ENCODE measurements at places on chromosomes 6 and 20.

- DNase-seq: no peak
These were observed 515.7 kb downstream of the NKAIN2 start for GRCh38 chr6:124319410-124319809.

- no peak for DNase-seq
These were observed at the start of gene DAAM2 for GRCh38 chr6:39791850-39792539. DAAM2 (plus strand) TSS chr6:39792376; CDS start chr6:39856303, 63,927 bp downstream.

DNA sequence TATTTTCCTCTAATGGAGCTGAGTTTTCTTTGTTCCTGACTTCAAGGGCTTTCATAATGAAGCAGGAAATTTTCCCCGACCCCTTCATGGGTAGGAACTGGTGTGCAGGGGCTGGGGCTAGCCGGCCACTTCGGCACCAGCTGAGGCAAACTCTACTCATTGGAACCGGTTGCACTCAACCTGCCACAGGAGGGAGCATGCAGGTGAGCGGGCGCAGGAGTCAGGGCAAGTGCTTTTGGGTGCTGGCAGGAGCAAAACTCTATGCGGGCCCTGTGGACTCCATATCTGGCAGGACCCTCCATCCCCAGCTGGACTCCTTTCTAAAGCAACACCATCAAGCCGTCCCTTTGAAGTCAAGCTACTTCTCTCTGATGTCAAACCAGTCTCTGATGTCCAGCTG, 244.2 kb downstream of the EPM2A start:
- no peak for DNase-seq

DNA sequence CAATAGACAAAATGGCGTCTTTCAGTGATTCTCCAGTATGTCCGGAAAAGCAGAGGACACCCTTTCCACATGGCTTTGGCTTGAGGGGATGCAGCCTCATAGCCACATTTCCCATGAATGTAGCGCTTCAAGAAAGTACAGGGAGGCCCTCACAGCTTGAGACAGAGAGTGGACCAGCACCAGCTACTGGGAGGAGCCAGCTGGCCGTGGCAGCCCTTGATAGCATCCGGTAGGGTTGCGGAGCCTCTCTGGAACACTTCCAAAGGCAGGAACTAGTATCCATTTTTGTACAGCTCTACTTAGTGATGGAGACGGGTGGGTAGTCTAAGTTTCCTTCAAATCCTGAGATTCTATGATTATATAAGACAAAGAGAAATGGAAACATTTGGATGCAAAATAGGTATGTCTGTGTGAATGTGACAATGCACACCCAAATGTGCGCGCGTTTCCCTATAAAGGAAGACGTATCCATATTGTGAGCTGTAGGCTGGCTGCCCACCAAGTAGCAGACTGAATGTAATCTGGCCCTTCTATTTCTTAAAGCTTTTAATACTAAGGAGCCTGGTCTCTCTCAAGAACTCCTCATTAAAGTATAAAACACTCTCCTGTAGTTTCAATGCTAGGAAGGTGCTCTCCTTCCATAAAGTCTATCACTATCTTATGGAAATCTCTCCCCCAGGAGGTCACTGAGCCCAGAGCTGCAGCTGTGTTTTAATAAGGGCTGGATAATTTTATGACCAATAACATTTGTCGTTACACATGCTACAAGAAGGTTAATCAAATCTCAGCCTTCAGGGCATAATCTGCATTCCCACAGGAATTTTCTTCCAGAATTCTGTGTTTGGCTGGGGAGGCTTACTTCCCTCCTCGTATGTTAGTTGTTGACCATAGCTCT, 74.0 kb downstream of the SOBP start:
- peak; percentile 35 for DNase-seq

DNA sequence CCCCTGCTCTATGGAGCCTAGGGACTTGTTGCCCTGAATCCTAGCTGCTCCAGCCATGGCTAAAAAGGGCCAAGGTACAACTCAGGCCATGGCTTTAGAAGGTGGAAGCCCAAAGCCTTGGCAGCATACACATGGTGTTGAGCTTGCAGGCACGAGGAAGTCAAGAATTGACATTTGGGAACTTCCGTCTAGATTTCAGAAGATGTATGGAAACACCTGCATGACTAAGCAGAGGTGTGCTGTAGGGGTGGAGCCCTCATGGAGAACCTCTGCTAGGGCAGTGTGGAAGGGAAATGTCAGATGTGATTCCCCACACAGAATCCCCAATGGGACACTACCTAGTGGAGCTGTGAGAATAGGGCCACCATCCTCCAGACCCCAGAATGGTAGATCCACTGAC, 95.1 kb upstream of the TMEM170B start:
- DNase-seq: no peak

- DNase-seq: no peak
These were observed 105.1 kb downstream of the TRMT11 start for GRCh38 chr6:126091466-126091865.

DNA sequence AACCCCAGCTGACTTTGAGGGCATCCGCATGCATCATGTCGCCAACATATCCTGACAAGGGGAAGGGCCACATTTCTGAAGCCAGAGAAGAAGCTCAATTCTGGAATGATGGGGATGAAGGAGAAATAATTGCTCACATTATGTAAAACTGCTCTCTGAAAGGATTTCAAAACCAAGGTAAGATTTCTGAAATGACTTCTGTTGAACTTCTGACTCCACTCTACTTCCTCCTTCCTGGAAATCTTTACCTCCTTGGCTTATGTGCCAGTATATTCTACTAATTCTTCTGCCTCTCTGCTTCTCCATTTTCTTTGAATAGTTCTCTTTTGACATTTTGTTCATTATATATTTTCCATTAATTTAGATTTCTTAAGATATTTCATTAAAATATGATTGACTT, 31.9 kb downstream of the HLA-DPB1 start:
- no peak for DNase-seq

DNA sequence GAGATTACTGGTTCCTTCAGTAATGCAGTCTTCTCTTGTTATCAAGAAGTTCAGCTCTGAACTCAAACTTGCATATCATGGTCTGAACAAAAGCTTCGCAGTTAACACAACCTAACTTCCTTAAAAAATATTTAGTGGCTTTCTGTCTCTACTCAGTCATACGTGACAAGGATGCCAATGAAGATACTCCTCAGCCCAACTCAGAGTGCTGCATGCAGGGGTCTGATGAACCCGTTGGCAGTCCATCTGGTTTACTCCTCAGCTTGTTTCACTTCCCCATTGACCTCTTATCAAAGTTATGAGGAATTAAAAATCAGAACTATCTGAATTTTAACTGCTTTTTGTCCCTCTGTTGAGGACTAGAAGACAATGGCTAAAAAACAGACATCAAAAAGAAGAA, 56.6 kb upstream of the RIN2 start:
- no peak for DNase-seq

- DNase-seq: no peak
These were observed 90.7 kb downstream of the SNAP25 start for GRCh38 chr20:10309326-10309725.

DNA sequence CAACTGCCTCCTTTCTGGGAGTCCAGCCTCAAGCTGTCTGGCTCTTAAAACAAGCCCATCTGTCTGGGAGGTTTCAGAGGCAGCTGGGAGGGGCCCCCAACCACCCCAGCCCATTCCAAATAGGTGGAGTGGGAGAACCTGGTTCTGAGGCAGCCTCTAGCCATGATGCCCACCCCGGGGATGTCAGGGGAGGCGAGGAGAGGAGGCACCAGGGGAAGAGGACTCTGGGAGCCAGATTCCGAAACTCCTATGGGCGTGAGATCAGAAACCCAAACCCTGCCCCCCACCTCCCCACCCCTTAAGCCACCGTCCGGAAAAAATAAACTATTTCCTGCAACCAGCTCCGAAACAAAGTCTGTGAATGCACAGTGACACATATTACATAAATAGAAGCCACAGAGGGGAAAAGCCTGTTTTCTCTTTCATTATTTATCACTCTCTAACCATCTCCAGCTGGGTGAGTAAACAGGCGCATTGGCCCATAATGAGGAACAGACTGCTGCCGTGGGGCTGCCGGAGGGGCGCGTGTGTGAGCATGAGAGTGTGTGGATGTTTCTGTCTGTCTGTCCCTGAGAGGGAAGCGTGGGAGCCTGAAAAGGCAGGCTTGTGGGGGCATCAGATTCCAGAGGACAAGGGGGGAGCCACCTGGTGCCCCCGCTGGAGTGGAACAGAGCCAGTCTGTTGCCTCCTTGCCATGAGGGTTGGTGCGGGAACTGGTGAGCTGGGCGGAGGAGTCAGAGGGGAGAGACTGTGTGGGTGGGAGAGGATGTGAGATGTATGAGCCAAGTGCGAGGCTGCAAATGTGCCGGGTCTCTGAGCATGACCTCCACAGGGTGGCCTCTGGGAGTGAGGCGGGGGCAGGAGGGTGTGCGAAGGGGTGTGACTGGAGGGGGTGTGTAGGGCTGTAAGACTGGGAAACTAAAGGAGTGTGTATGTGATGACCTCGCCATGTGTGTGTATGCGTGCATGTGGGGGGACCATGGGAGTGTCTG, 14.3 kb upstream of the FOXP4 start:
- no peak for DNase-seq

- DNase-seq: no peak
These were observed 28.8 kb downstream of the MAP7 start for GRCh38 chr6:136521427-136521826.

- no peak for DNase-seq
These were observed 23.3 kb downstream of the PXT1 start for GRCh38 chr6:36419310-36419709.

DNA sequence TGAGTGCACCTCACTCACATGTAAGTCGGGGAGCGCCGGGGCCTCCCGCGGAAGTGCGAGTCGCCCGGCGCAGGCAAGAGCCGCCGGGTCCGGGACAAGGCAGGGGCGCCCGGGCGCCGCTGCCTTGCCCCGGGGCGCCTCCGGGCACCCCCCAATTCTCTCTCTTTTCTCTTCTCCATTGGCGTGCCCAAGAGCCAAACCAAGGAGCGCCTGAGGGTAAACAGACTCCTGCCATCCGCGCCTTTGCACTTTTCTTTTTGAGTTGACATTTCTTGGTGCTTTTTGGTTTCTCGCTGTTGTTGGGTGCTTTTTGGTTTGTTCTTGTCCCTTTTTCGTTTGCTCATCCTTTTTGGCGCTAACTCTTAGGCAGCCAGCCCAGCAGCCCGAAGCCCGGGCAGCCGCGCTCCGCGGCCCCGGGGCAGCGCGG, 36.8 kb downstream of the GNAS start:
- no peak for DNase-seq

DNA sequence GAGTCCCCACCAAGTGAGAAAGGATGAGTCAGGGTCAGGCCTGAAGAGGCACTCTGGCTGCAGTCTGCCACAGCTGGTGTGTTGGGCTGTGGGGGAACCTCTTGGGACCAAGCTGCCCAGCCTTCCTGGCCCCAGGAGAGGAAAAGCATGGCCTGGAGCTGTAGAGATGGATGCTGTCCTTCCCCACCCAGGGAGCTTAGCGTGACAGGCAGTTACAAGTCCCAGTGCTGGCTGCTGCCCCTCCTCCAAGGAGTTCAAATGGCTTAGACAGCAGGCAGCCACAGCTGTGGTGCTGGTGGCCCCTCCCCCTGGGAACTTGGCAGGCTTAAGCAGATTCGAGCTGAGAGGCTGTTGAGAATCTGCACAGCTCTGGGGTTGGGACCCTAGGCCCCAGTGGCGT, 253.2 kb downstream of the PLCB1 start:
- DNase-seq: no peak

DNA sequence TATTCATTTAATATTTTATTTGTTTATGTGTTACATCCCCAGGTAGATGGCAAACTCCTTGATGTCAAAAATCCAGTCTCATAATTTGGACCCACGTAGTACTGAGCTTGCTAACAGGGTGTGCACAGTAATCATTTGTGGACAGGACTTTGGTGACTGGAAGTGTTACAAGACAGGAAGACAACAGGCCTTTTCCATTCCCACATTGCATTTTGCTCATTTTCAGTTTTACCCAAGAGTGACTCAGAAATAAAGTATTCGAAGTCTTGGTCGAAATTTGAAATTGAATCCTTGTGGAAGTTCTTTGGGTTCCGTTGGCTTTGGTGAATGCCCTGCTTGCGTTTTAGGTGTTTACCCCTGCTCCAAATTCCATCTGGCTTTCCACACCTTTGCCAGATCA, 63.0 kb upstream of the THBS2 start:
- DNase-seq: no peak

DNA sequence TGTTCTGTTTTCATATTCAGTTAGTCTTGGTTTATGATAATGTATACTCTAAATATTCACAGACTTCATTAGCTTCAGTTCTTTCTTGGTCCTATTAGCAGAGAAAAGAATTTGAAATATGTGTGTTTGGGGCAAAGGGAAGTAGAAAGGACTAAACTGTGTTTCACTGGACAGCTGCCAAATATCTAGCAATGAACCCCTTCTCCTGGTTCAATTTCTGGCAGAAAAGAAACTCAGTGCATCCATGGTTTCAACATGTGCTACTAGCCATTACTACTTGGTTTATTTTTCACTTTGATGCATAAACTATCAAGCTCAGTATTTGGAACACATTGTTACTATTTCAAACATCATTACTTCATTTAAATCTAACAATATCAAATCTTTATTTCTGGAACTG, 43.6 kb downstream of the FBXL4 start:
- no peak for DNase-seq

- no peak for DNase-seq
These were observed 162.8 kb upstream of the AFDN start for GRCh38 chr6:167663784-167664443.

DNA sequence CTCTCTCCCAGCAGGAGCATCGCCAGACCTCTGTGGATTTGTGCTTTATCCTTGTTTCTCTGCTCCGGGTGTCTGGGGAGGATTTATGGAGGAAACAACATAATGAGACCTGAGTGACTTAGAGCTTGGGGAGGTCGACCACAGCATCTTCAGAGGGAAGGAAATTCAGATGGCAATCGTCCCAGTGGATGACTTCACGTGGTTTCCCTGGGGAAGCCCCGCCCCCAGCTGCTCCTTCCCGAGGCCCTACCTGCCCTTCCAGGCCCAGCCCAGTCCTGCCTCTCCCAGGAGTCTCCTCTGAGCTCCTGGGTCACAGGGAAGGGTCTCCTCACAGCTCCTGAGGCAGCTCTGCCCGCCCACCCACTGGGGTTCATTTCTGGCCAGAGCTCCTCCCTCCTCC, 430.3 kb upstream of the SULF2 start:
- DNase-seq: no peak

DNA sequence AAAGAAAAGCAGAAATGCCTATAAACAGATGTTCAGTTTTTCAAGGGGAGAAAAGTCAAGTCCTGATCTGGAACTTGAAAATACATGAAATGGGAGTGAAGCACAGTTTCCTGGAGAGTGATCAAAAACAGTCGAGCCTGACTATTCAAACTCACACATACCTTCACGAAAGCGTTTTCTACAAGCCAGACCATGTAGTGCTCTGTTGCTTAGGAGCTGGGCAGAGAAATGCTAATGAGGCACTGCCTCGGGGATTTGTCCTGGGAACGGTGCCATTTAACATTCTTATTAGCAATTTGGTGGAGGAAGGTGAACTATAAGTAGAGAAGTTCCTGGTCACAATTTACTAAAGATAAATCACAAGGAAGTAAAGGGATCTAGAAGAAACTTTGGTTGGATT, 5.9 kb downstream of the NHSL1 start:
- DNase-seq: peak; percentile 20

GRCh38 chr6:87482366-87482765, 9.6 kb downstream of the SLC35A1 start:
- no peak for DNase-seq

- DNase-seq: peak; percentile 33
These were observed 1.0 kb upstream of the E2F3 start for GRCh38 chr6:20400456-20401204.
